ENCODE measurements at places on chromosomes 4 and X.

GRCh38 chr4:143337600-143338287, 1.1 kb downstream of the GAB1 start:
- DNase-seq, result peak; percentile 73

DNA sequence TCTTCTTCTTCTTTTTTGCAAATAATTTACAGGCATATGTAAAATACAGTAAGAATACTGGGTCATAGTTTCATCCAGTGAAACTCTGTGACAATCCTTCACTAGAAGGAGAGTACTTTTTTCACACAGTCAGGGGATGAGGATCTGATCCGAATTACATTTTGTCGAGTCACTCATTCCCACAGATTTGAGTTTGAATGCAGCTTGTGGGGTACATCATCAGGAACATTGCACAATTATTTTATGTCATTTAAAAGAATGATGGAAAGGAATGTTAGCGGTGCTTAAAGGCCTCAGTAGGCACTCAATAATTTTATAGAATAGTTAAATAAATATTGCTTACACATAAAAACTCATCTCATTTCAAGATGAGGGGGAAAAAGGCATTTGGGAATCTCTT, 88.6 kb downstream of the CHRNA9 start:
- DNase-seq, result no peak

DNA sequence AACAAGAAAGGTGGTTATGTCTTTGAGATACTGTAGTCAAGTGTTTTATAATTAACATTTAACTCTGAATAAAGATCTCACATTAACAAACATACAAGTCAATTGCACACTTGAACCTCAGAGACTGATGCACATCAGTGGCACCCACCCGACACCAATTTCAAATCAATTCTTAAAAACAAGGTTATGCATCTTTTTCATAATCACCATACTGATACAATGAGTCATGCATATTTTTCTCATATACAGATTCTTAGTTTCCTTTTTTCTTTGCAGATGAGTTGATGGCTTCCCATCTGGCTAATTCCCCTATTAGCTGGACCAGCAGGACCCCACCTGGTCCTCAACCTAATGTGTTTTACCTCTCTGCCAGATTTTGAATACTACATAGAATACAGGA, 136.2 kb upstream of the RPL34 start:
- DNase-seq, result no peak

GRCh38 chrX:20481632-20482031, 214.9 kb upstream of the RPS6KA3 start:
- DNase-seq, result no peak

DNA sequence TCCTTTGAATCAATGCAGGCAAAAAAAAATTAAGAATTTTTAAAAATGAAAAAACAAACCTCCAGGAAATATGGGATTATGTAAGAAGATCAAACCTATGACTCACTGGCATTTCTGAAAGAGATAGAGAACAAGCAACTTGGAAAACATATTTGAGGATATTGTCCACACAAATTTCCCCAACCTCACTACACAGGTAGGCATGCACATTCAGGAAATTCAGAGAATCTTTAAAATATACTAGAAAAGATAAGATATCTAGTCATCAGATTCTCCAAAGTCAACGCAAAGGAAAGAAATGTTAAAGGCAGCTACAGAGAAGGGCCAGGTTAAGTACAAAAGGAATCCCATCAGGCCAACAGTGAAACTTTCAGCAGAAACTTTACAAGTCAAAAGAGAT, 85.6 kb downstream of the ANTXR2 start:
- DNase-seq, result no peak

DNA sequence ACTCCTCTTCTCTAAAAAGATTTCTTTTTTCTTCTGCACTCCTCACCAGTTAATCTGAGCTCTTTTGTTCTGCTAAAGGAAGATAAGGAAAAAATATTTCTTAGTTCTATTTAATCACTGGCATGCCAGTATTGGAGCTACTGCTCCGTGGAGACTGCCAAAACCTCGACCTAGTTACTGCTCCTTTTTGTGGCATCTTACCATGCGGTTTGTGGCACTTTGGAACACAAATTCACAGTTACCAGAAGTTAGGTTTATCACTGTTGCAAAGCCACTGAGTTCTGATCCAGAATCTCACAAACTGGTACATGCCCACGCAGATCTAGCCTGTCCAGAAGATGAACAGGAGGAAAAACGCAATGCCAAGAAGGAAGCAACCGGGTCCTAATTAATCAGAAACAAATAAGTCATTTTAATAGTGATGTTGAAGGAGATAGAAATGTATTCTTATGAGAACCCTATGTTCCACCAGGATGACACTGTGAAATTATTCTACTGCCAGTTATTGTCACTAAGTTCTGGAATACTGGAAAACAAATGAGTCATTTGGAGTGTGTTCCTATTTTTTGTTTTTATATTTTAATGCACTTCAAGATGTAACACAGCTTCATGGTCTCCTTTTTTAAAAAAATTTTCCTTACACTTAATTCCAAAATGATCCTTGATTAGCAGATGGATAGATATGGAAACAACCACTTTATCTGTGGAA, 106.7 kb upstream of the GK2 start:
- DNase-seq, result no peak

DNA sequence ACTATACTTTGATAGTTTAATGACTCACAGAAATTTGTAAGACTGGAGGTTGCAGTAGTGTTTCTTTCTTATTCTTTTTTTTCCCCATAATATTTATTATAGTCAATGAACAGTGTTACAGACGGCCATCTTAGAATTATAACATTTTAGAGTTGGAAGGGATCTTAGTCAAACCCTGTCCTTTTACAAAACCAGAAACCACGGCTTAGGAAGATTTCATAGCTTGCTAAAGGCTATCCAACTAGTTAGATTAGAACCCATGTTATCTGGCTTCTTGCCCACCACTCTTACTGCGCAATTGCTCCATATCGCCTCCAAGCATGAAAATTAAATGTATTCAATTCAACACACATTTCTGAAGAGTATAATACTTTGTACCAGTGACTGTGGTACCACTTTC, 1.1 kb downstream of the XIAP start:
- DNase-seq, result peak; percentile 30

DNA sequence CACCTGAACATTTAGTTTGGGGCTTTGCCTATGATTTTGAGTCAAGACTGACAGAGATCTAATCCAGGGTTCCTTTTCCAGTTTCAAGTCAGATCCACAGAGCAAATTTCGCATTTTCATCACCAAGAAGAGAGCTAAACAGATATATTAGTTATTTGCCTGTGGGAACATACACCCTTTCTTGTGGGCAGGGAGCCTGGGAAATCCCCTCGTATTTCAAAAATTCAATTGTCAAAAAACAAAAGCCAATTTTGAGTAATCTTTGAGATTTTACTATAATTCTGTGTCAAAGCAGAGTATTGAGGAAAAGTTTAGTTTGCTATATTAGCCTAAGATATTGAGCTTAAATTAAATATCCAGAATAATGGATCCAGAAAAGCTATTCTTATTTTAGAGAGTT, 56.6 kb downstream of the AFM start:
- no peak for DNase-seq

- no peak for DNase-seq
Observed at GRCh38 chr4:26782168-26782829, 78.3 kb upstream of the STIM2 start.

DNA sequence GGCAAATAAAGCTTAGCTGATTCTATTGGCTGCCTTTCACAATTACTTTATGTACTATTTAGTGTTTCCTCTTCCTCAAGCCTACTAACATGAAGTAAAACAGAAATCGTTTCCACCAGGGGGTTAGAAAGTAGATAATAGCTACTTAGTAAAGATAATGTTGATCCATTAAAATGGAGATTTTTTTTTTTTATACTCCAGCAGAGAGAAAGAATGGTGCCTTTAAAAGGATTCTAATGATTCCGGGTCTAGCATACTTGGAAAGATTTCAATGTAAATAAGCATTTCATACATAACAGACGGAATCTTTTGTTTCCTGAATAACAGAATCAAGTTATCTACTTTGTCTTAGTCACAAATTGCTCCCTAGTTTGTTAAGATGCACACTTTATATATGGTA, 37.1 kb downstream of the GK start:
- DNase-seq, result no peak

DNA sequence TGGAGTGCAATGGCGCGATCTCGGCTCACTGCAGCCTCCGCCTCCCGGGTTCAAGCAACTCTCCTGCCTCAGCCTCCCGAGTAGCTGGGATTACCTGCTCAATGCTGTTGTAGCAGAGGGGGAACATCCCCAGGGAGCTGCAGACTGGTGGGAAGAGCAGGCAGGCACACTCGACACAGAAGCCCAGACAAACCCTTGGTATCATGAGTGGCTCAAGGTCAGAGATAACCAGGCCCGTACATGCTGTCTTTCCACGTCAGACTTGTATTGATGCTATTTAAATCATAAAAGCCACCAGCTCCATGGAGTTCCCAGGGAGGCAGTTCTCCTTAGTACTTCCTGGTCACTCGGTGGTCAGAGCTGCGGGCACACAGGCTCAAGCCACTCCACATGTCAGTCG, 33.2 kb downstream of the TRIML2 start:
- DNase-seq, result no peak

GRCh38 chr4:176886135-176886534, 93.4 kb upstream of the VEGFC start:
- DNase-seq, result no peak

GRCh38 chr4:3199653-3200422, 49.1 kb upstream of the MSANTD1 start:
- no peak for DNase-seq

- DNase-seq, result no peak
Observed at GRCh38 chrX:154731184-154731583, 19.7 kb downstream of the GAB3 start.

GRCh38 chr4:141347684-141348083, 127.0 kb downstream of the ZNF330 start:
- no peak for DNase-seq

DNA sequence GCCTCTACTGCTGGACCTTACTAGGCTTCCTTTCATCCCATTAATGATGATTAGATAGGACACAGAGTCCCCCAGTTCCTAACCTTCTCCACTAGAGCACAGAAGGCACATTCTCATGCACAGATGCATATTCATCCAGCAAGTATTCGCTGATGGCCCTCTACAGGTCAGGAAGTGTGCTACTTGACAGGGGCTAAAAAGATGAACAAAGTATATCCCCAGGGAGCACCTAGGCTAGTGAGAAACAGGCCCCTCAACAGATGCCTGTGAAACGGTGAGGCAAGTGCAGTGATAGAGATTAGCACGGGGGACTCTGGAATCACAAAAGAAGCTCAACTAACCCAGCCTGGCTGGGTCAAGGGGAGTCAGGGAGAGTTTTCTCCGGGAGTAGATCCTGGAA, 95.8 kb downstream of the MGST2 start:
- DNase-seq, result no peak

DNA sequence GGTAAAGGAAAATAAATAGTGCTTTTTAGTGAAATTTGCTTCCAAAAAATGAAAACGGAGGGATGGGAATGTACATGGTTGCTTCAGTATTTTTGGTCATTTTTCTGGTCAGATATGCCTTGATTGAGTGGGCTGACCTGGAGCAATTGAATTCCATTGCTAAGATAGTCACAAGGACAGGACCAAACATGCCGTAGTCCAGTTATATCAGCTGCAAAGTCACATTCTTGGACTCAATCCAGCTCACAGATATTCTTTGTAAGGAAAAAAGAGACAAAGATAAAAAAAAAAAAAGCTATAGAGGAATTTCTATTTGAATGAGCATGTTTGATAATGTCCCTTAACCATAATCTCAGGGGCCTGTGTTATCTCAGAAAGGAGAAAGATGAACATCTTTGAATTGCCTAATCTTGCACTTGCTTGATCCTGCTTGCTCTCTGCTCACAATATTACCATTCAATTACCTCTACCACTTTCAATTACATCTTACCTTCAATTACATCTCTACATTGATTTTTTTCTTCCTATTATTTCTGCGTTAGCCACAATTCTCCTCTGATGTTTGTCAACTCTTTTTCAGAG, 75.4 kb upstream of the PACRGL start:
- DNase-seq, result peak; percentile 60

- DNase-seq, result no peak
Observed at GRCh38 chr4:1097553-1097952, 15.8 kb downstream of the RNF212 start.

- no peak for DNase-seq
Observed at GRCh38 chr4:84614891-84615290, 32.0 kb downstream of the CDS1 start.

- DNase-seq, result no peak
Observed at GRCh38 chr4:129543299-129543698, 447.3 kb downstream of the C4orf33 start.

GRCh38 chr4:143248827-143249226, 64.1 kb downstream of the USP38 start:
- DNase-seq, result no peak

DNA sequence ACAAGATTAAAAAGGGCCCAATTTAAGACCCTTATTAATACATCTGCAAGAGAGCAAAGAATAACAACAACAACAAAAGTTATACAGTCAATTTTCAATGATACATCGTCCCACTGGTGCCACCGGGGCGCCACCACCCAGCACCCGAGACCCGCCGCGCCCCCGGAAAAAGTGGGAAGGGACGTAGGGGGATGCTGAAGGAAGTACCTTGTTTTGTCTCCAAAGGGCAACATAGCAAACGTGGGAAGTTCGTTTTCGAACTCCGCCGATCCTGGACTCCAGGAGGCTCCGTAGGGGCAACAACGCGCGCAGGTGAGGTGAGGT, 1.7 kb downstream of the PDE5A start:
- no peak for DNase-seq

DNA sequence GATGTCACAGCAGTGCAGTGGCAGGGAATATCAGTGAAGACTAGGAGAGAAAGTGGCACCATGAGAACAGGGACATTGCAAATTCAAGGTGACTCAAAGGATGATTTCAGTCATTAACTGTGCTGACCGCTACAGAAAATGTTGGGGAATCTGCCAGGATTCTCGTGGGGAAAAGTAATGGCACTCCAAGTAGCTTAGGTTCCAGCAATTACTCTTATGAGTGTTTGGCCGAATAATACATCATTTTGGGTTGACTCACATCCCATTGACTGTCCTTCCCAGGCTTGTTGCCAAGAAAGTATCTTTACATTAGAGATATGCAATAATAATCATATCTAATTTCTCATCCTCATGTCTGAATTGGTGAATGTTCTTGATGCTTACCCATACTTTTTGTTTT, 1411.1 kb upstream of the PCDH7 start:
- DNase-seq, result no peak

DNA sequence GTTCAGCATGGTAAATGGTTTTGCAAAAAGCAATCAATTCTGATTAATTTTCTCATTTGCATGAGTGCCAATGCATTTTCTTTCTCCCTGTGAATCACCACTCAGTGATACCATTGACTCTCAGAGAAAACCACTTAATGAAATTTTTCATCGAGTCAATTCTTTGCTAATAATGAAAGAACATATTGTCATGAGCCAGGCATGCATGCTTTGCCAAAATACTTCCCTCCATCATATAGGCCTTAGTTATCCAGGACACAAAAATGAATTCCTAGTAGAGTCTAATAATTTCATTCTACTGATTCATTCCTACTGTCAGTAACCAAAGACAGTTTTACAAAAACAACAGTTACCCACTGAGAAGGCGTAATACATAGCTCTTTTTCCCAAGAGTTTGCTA, 680.0 kb downstream of the TRIML1 start:
- no peak for DNase-seq
